ENCODE measurements at places on chromosomes 2 and 18.

DNA sequence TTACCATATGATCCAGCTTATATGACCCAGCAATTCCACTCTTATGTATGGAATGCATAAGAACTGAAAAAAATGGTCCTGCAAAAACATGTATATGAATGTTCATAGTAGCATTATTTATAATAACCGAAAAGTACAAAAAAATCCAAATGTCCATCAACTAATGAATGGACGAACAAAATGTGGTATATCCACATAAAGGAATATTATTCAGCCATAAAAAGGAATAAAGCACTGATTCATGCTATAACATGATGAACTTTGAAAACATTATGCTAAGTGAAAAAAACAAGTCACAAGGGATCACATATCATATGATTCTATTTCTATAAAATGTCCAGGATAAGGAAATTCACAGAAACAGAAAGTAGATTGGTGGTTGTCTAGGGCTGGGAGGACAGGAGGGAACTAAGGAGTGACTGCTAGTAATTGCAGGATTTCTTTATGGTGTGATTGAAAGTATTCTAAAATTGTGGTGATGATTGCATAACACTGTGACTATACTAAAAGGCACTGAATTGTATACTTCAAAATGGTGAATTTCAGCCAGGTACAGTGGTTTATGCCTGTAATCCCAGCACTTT, 10.0 kb upstream of the DIS3L2 start:
- no peak for DNase-seq

GRCh38 chr2:62119311-62119974, 76.5 kb upstream of the B3GNT2 start:
- no peak for DNase-seq

GRCh38 chr2:178066890-178067669, 5.5 kb downstream of the PDE11A start:
- DNase-seq = no peak

GRCh38 chr2:197254776-197255530, 55.6 kb downstream of the ANKRD44 start:
- no peak for DNase-seq

DNA sequence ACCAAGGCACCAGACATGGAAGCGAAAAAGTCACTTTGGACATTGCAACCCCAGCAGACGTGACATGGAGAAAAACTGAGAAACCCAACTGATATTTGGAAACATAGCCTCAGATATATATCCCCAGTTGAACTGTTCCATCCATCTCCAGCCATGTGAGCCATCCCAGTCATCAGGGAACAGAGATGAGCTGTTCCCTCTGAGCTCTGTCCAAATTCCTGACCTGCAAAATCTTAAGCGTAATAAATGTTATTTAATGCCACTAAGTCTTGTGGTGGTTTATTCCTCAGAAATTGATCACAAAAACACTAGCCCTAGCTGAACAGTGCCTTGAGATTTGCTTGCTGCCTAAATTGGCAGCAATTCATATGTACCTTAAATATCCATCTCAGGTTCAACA, 182.8 kb downstream of the NRP2 start:
- no peak for DNase-seq

- DNase-seq = peak; percentile 56
Observed at GRCh38 chr18:48949606-48950535, 894 bp downstream of the SMAD7 start.

GRCh38 chr2:24304098-24304497, 56.2 kb downstream of the ITSN2 start:
- peak; percentile 96 for DNase-seq

DNA sequence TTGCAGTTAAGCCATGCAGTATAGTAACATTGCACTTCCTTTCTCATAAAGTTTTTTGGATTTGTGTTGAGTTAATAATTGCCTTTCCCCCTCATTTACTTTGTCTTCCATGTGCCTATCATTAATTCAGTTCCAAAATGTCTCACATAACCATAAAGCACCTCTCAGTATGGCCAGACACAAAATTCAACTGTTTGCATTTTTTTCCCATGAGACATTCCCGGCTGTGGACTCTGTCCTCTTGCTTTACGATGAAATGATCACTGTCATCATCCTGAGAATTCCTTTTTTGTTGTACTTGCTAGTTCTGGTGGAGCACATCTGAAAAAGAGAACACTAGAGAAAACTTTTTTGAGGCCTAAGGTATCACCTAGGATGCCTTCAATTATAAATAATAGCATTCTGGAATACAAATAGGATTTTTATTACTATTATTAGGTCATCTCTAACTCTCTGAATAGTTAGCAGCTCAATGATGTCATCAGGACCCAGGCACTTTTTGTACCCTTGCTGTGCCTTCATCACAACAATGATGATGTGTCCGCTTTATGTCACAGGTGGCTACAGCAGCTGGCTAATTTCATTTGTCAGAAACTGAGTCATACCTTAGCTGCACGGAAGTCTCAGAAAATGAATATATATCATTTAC, 8.5 kb upstream of the ATP8B1 start:
- no peak for DNase-seq

DNA sequence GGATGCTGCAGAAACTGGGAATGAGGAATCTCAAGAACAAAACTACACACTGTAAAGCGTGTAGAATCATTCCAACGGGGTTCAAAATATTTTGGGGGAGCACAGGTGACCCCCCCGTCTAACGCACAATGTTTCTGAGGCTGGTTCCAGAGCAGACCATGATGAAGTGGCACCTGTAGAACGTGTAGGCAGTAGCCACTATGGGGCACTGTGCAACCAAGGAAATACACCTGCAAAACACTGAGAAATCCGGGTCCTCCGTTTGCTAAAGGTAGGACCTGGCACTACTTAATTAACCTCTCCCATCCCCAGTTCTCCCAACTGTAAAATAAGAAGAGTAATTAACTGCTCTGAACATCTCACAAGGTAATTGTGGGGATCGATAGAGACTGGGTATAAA, 22.6 kb downstream of the ST6GAL2 start:
- DNase-seq = no peak

DNA sequence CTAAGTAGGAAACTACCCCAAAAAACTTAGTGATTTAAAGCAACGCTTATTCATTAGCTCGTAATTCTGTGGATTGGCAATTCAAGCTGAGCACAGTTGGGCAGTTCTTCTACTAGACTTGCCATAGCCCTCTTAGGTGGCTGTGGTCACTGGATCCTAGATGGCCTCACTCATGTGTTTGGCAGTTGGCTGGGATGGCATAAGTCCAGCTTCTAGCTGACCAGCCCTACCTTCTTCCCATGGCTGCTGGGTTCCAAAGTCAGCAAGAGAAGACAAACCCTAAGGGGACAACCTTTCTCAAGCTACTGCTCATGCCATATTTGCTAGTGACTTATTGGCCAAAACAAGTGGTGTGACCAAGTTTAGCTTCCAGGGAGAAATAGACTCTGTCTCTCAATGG, 95.3 kb downstream of the COPS8 start:
- DNase-seq = no peak

DNA sequence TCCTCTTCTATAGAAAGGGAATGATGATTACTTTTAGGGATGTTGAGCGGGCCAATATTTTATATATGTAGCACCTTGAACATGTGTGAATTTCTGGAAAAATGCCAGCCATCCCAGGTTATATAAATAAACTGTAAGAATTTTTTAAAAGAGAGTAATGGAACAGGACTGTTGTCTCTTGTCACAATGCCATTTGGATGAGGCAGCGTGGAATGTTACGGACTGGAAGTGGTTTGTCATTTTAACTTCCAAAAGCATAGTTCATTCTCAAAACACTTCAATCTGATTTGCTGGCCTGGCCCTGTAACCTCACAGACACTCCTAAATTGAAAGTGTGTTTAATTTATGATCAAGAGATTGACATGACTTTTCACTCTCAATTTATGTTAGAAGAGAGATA, 70.8 kb downstream of the TPGS2 start:
- DNase-seq = peak; percentile 8

DNA sequence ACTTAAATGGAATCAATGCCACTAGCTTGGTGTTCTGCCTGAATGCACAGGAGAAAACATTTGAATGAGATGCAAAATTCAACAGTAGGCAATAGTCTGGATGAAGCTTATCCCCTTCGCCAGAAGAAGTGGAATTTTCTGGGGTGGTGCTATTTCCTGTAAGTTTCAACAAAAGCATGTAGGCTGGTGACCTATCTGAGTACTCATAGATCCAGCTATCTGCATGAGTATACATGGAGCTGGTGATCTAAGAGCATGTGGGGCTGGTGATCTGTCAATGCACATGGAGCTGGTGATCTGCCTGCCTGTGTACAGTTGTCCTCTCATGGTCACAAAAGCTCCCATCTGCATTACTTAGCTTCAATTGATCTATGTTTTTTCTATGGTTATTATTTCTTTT, 71.2 kb downstream of the SLC9A4 start:
- no peak for DNase-seq

GRCh38 chr2:231177156-231178025, 21.0 kb upstream of the ARMC9 start:
- no peak for DNase-seq

- DNase-seq = peak; percentile 21
Observed at GRCh38 chr18:59957957-59958356, 58.2 kb downstream of the PMAIP1 start.

DNA sequence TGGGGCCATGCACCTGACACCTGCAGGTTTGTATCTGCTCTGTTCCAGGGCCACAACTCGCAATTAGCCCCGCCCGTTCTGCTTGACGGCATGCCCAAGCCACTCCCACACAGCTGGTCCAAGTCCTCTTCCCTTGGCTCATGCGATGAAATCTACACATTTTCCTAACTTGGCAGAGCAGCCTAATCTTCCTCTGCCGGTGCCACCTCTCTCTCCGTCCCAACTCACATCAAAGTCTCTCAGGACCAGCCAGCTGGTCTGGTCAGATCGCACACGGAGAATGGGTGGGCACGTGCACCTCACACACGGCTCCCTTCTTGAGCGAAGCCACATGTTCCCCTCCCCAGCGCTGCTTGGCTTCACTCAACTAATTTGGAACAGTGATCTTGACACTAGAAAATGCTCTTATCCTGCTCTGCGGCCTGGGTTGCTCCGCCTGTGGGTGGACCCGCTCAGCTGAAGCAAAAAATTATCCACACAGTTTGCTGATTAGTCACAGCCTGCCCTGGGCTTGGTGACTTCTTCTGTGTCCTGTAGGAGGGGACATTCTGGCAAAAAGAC, 176.7 kb downstream of the NRP2 start:
- DNase-seq = peak; percentile 16

DNA sequence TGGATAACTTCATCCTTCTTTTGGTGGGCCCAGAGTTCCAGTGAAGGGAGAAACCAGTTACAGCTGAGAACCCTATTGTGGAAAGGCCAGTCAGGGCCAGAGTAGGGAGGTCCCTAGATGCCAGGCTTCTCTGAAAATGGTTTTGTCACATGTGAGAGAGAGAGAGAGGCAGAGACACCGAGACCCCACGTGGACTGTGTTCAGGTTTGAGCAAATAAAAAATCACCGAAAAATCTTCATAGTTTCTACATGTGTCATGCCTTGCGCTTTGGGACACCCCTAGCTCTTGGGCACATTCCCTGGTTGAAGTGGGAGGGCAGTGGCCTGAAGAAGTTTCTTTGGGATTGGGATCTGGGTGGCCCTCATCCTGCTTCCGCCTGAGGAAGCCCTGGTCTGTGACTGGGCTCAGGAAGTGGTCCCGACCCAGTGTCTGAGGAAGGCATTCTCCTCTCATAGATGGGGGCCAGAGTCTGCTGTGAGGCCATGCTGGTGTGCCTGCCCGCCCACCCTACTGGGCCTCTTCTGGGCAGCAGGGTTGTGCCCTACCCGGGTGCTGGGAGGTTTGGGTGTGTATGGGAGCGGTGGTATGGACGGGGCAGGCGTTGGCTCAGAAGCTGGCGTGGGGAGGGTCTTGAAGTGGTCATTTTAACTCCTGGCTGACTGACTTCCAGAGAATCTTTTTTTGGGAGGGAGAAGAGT, 16.1 kb downstream of the NCK2 start:
- DNase-seq = no peak

GRCh38 chr2:36695746-36696415, 626 bp upstream of the VIT start:
- DNase-seq = peak; percentile 71

DNA sequence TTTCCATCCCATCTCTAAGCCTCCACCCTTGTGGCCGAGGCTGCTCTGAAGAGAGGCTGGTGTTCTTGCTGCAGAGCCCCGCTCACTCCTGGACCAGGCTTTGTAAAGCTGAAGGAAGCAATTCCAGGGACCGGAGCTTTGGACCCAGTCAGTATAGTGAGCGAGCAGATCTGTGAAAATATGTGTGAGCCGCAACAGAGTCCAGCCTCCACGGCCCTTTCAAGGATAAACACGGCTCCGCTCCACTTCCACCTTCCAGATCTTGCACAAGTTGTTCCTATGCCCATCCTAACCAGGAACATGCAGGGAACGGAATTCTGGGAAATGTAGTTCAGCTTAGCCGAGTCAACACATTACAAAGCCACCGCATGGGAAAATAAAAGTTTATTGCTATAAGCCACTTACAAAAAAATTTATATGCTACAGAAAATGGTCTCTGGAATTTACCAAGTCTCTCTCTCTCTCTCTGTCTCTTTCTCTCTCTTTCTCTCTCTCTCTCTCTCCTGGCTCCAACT, 151.7 kb upstream of the ZNF521 start:
- peak; percentile 84 for DNase-seq

DNA sequence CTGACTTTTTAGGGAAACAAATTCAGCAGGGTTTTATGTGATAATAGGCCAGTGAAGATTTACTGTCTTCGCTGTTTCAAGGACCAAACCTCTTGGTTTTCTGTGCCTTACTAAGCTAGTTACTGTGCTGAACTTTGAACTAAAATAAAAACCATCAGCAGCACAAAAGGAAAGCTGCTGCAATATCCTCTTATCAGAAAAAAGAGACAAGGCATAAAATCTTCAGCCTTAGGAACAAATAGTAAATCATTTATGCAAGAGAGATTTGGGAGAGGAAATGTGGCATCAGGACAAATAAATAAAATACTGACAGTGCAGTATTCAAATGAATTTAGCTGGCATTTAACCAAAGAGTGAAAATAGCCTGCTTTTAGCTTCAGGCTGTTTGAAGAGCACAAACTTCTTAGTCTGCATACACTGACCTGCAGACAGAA, 64.1 kb upstream of the EHBP1 start:
- peak; percentile 23 for DNase-seq

- DNase-seq = peak; percentile 66
Observed at GRCh38 chr2:58054264-58054663, 7.7 kb downstream of the VRK2 start.

All from fibroblast of gingiva (primary cell).